ENCODE measurements at places on chromosomes 6 and 20.

GRCh38 chr6:43856005-43856765 is 86.2 kb downstream of the VEGFA start:
- H3K27ac ChIP-seq = no peak overlapping the region
- DNase-seq = peak; percentile 60
- no peak overlapping the region for H3K4me3 ChIP-seq
- H3K4me1 ChIP-seq = peaks cover 4% of the 10 kb centered on the region
- no peaks in the 10 kb centered on the region for H3K27me3 ChIP-seq
- peaks cover 6% of the 10 kb centered on the region for H3K36me3 ChIP-seq

DNA sequence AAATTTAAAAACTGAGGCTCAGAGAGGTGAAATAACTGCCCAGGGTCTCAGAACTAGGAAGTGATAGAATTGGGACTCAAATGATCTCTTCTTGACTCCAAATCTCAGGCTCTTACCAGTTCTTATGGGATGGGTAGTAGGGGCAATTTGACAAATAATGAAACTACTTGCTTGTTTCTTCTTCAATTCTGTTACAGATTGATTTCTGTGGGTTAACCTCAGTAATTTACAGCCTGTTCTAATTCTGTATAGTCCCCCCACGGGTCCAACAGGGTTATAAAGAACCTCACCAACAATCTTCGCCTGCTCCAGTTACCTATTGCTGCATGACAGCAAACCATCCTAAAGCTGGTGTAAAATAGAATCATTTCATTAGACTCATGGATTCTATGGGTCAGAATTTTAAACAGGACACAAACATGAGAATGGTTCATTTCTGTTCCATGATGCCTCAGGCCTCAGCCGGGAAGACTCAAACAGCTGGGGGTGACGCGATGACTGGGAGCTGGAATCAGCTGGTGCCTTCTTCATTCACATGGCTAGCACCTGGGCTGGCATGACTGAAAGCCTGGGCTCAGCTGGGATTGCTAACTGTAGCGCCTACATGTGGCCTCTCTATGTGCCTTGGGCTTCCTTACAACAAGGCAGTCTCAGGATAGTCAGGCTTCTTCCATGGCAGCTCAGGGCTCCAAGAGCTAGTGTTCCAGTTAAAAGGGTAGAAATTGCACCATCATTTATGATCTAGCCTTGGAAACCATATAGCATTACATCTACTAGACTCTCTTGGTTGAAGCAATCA is 6.6 kb upstream of the WFDC2 start:
- no peak overlapping the region for H3K27ac ChIP-seq
- no peak for DNase-seq
- H3K4me1 ChIP-seq = no peaks in the 10 kb centered on the region
- H3K36me3 ChIP-seq = no peaks in the 10 kb centered on the region
- H3K4me3 ChIP-seq = no peak overlapping the region

DNA sequence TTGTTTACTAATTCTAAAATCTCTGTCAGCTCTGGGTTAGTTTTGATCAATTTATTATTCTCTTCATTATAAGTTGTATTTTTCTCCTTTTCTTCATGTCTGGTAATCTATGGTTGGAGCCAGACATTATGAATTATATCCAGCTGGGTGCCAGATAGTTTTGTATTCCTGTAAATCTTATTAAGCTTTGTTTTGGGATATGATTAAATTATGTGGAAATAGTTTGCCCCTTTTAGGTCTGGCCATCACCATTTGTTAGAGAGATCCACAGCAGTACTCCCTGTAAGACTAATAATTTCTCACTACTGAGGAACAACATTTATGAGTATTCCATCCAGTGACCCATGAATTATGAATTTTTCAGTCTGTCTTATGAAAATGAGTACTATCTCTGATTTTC is 20.9 kb upstream of the SLC17A1 start:
- H3K36me3 ChIP-seq = peaks cover 6% of the 10 kb centered on the region
- peaks cover 41% of the 10 kb centered on the region for H3K27me3 ChIP-seq
- no peaks in the 10 kb centered on the region for H3K4me1 ChIP-seq
- DNase-seq = no peak

DNA sequence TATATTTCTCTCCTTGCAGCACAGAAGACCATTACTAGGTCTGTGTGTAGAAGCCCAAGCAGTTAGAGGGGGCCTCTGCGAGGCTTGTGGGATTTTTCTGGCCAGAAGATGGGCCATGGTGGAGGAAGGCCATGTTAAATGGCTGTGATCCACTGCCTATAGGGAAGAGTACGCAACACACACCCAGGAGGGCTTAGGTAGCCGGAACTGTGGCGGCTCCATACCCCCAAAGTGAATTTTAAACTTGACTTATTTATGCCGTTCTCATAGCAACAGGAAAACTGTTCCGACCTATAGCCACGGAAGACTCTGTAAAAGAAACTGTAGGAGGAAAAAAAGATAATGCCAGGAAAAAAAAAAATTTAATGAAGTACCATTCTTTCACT is 69.5 kb downstream of the SLX4IP start:
- H3K4me3 ChIP-seq = peak overlapping the region; percentile 52
- DNase-seq = no peak
- H3K4me1 ChIP-seq = peaks cover 67% of the 10 kb centered on the region
- H3K27ac ChIP-seq = peak overlapping the region; percentile 89

DNA sequence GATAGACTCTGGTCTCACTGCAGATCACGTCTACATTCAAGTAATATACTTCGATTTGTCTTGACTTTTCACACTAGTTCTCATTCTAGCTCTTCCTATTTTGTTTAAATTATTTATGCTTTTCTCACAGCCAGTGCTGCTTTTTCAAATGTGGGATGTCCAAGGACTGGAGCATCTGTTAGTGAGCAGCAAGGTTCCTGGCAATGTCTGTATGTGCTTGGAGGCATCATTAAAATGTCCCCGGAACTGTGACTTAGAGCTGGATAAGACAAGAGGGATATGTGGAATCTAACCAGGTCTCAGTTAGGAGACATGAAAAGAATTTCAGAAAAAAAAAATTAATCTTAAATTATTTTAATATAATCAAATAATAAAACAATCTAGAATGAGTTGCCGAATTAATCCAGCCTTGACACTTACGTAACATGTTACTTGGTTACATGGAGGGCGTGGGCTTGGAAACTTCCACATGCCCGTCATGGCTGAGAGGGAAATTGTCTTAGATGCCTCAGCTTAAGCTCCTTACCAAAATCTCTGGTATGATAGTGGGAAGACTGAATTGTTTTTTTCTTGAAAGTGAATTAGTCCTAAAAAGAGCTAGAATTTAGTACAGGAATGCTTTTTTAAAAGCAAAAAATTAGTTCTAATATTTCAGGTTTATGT is 21.4 kb upstream of the CARMIL1 start:
- no peak for DNase-seq
- H3K27me3 ChIP-seq = no peaks in the 10 kb centered on the region
- H3K27ac ChIP-seq = no peak overlapping the region
- no peak overlapping the region for H3K4me3 ChIP-seq
- H3K4me1 ChIP-seq = peaks cover 7% of the 10 kb centered on the region

DNA sequence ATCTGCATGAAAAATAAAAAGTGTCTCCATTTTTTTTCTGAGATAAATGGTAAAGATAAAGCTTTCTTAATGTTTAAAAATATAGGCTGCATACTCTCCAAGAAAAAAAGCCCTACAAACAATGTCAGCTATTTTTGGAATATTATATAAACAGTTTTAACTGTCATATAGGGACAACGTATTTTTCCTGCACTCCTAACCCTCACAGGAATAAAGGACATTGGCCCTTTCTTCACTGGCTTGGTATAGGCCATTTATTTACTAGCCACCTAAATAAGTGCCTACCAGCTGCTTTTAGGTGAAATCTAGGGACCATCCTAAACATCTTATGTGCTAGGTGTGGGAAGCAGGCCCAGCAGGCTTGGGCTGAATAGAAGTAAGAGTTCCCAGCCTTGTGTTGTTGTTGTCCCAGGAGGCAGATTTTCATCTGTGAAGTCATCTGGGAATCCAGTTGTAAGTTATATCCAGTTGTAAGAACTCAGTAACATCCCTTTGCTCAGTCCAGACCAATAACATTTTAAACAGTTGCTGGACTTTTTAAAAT is 21.3 kb downstream of the FOXO3 start:
- H3K4me1 ChIP-seq = peaks cover 74% of the 10 kb centered on the region
- peak overlapping the region; percentile 50 for H3K27ac ChIP-seq
- H3K27me3 ChIP-seq = no peaks in the 10 kb centered on the region
- peak overlapping the region; percentile 67 for H3K4me3 ChIP-seq
- DNase-seq = no peak
- peaks cover 65% of the 10 kb centered on the region for H3K36me3 ChIP-seq

DNA sequence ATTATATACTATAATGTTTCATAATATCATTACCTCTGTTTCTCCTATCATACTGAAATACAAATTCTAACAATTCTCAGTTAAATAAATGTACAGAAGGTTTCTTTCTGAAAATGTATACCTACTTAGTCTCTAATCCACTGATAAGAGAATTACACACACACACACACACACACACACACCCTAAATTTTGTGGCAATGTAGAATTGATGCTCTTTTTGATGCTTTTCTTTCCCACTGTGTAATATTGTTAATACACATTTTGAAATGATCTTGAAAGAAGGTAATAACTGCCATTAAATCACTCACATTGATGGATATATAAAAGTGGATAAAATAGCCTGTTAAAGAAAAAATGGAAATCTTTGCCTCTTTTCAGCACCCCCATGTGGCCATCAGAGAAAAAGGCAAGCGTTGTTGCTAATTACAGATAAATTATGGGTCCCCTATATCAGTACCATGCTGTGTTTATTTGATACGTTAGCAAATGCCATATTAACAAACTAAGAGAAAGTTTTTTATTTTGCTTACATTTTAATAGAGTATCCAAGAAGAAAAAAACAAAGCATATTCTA is 76.6 kb upstream of the VGLL2 start:
- no peaks in the 10 kb centered on the region for H3K36me3 ChIP-seq
- no peak overlapping the region for H3K27ac ChIP-seq
- peak; percentile 49 for DNase-seq

DNA sequence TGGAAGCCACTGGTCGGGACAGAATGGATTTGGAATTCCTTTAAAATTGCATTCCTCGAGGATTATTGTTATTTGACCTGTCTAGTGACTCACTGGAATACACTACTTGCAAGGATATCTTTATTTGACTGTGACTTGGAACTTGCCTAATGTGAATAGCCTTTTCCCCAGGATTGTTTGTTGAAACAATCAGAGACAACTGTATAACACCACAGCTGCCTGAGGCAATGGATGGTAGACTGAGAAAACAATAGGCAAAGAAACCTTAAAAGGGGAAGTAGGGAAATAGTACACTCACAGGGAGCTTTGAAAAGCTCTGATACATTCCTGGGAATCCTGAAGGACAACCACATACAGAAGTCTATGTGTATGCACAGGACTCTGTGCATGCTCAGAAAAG is 465.3 kb downstream of the BMP2 start:
- no peak overlapping the region for H3K4me3 ChIP-seq
- H3K4me1 ChIP-seq = no peaks in the 10 kb centered on the region
- H3K27me3 ChIP-seq = no peaks in the 10 kb centered on the region
- DNase-seq = no peak
- H3K27ac ChIP-seq = no peak overlapping the region

- H3K27ac ChIP-seq = peak within 1 kb of the TSS; percentile 43
- H3K36me3 ChIP-seq = no peaks in the 10 kb centered on the region
- peak; percentile 79 for DNase-seq
These were observed at the start of gene PLCB1 for GRCh38 chr20:8131598-8132483. PLCB1 (plus strand) TSS chr20:8132266; CDS start chr20:8132652, 386 bp downstream.
